ENCODE measurements at places on chromosomes 2 and 18. TPM values are rescaled to one million over a fixed set of nuclear protein-coding genes. Genes with fewer than 3 reads are reported as not detected.

GRCh38 chr18:29383311-29384273, 1206.7 kb upstream of the CDH2 start:
- no peak for DNase-seq

DNA sequence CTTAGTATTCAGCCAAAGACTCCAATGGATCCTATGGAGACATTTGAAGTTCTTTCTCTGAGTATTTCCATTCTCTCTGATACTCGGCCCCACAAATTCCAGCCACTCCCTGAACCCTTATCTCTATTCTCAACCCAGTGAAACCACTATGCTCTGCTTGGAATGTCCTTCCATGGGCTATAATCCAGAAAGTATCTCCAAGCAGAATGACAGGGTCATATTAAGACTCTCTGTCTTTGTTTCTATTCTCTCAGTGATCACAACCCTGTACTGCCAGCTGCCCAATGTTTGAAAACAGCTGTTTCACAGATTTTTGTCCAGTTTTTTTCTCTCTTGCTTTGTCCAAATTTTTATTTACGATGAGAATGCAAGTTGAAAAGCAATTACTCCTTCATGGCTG, 21.9 kb downstream of the CHMP3 start:
- DNase-seq = no peak

COLEC12 gene
- 29.9 TPM for polyA plus RNA-seq

- no peak for DNase-seq
These were observed 789.7 kb upstream of the SLC39A10 start for GRCh38 chr2:194867328-194867727.

DNA sequence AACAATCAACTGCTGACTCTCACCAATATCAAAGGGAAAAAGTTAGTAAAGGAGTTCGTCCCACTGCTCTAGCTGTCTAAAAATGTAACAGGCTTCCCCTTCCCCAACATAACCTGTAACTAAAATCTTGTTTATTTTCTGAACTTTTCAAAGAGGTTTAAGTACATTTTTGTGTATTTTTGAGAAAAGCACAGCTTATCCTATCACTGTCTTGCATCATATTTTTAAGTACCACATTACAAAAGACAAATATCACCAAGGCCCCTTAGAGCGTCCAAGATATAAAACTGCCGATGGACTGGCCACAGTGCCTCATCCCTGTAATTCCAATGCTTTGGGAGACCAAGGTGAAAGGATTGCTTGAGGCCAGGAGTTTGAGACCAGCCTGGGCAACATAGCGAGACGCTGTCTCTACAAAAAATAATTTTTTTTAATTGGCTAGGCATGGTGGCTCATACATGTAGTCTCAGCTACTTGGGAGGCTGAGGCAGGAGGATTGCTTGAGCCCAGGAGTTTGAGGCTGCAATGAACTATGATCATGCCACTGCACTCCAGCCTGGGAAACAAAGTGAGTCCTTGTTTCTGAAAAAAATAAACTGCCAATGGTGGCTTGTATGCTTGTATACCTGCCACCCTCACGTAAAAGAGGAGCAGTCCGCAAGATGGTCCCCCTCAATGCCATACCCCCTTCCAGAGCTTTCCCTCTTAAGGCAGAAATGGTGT, 21.2 kb upstream of the LAPTM4A start:
- no peak for DNase-seq

GRCh38 chr2:98350411-98350810, 4.2 kb downstream of the CNGA3 start:
- no peak for DNase-seq

- DNase-seq = no peak
These were observed 134.0 kb downstream of the CTIF start for GRCh38 chr18:48672671-48673340.

DNA sequence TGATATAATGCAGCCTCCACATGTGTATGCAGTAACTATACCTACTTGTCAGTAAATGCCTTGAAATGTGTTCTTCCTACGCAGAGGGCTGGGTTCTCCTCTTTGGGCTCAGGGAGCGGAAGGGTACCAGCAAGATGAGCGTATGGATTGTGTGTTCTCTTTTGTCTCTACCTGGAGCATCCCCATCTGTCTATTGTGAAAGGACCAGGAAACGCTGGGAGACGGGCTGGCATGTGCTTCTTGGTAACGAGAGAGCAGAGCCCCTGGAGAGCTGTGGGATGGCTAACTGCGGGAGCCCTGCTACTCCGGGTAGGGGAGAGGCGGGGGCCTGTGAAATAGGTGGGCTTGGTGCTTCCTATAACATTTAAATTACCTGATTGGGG, 80.9 kb downstream of the BCL2 start:
- no peak for DNase-seq
